ENCODE measurements at places on chromosomes 7 and 10. TPM values are rescaled to one million over a fixed set of nuclear protein-coding genes. Genes with fewer than 3 reads are reported as not detected.

GRCh38 chr7:65896279-65896870 is 23.5 kb downstream of the VKORC1L1 start:
- H3K27ac ChIP-seq: no peak overlapping the region
- no peaks in the 10 kb centered on the region for H3K36me3 ChIP-seq
- no peaks in the 10 kb centered on the region for H3K27me3 ChIP-seq

DNA sequence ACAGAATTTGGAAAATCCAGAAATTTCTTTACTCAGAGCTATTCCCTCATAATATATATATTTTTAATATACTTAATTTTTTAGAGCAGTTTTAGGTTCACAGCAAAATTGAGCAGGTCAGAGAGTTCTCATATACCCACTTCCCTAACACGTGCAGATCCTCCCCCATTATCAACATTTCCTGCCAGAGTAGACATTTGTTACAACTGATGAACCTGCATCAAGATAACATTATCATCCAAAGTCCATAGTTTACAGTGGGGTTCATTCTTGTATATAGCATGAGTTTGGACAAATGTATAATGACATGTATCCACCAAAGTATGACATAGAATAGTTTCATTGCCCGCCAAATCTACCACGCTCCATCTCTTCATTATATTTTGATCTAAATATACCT is 170.0 kb downstream of the PTEN start:
- no peak for DNase-seq
- H3K4me1 ChIP-seq: peaks cover 8% of the 10 kb centered on the region

DNA sequence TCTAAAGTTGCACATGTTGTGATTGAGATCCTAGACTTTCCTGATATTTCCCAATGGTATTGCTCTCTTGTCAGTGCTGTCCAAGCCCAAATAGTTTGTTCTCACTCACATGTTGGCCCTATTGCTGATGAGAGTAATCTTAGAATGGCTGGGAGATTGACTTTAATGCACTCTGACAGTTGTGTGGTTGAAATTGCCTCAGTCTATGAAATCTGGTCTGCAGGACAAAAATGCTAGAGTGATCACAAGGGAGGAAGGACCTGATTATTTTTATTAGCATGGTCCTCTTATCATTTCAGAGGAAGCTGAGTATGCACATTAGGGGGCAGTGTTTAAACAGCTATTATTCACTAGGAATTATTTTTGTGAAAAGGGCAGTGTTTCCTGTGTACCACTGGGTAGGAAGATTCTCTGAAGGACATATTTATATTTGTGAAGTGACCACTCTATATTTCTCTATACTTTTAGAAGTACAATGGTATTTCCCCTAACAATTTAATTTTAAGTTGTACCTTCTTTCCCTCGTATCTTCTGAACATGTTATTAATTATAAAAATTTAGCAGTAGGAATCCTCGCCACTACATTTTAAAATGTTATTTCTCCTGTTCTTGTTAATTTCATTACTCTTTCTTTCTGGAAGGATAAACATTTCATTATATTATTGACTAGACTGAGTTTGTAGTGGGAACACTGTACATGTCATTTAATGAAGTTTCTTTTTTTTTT is 64.4 kb downstream of the SUGCT start:
- peak; percentile 8 for DNase-seq
- H3K27ac ChIP-seq: no peak overlapping the region
- H3K27me3 ChIP-seq: no peaks in the 10 kb centered on the region
- no peaks in the 10 kb centered on the region for H3K36me3 ChIP-seq
- H3K4me3 ChIP-seq: no peak overlapping the region

GRCh38 chr7:143314127-143314526 is 1.8 kb upstream of the CLCN1 start:
- no peaks in the 10 kb centered on the region for H3K27me3 ChIP-seq
- no peak for DNase-seq
- no peak overlapping the region for H3K4me3 ChIP-seq
- H3K36me3 ChIP-seq: no peaks in the 10 kb centered on the region

DNA sequence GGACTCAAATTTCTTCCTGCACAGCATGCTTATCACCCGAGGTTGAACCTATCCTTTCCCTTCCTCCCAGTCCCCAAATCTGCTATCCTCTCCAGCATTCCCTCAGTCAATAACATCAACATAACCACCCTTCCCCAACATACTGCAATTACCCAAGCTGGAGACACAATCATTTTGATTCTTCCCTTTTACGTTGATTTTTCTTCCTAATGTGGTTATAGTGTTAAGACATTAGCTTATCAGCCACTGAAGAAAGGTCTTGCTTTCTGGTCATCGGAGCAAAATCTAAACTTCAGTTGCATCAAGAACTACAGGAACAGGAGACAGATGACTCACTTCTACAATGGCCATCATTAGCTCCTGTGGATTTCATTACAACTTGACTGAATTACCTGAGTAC is 3.5 kb upstream of the HBP1 start:
- H3K4me1 ChIP-seq: peaks cover 6% of the 10 kb centered on the region
- DNase-seq: no peak
- no peak overlapping the region for H3K4me3 ChIP-seq
- no peak overlapping the region for H3K27ac ChIP-seq

GRCh38 chr10:120541984-120542383 is 85.0 kb downstream of the PLPP4 start:
- no peaks in the 10 kb centered on the region for H3K36me3 ChIP-seq
- no peak overlapping the region for H3K27ac ChIP-seq
- no peaks in the 10 kb centered on the region for H3K4me1 ChIP-seq

DNA sequence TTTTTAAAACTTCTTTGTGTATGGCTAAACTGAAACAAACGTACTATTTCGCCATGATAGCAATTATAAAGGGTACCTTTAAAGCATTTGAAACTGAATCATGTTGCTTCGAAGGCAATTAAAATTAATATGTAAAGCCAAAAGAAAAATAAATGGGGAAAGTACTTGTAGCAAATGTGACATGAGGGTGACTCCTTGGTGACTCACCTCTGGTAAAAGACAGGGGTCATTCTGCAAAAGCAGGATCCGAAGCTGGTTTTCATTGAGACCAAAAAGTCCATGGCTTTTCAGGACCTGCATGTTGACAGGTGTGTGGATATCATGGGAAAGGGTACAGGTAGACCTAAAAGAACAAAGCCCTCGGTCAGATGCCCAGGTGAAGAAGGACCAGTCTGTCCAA is 1.5 kb downstream of the ZC3HAV1L start:
- H3K36me3 ChIP-seq: no peaks in the 10 kb centered on the region
- H3K4me1 ChIP-seq: peaks cover 8% of the 10 kb centered on the region
- no peaks in the 10 kb centered on the region for H3K27me3 ChIP-seq
- no peak overlapping the region for H3K4me3 ChIP-seq

DNA sequence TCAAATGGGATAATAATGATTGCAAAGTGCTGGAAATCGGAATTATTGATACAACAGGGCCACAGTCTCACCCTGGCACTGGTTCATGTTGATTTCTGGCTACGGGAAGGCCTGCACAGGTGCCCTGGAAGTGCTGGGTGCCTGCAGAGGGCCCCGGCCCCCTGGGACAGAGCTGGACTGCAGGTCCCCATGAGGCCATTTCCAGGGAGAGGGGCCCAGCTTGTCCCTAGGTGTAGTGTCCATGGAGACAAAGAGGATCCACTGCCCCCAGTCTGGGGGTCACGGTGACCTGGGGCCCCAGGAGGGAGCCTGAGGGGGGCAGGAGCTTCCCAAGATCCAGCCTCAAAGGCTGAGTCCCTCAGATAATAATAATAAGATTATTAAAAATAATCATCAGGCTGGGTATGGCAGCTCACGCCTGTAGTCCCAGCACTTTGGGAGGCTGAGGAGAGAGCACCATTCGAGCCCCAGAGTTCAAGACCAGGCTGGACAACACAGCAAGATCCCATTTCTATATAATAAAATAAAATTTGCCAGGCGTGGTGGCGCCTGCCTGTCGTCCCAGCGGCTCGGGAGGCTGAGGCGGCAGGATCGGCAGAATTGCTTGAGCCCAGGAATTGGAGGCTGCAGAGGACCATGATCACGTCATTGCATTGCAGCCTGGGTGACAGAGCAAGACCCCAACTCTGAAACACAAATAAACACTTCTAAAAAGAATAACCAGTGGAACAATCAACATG is 98.1 kb downstream of the MICALL2 start:
- no peaks in the 10 kb centered on the region for H3K27me3 ChIP-seq
- H3K36me3 ChIP-seq: no peaks in the 10 kb centered on the region
- no peak overlapping the region for H3K27ac ChIP-seq
- no peaks in the 10 kb centered on the region for H3K4me1 ChIP-seq

DNA sequence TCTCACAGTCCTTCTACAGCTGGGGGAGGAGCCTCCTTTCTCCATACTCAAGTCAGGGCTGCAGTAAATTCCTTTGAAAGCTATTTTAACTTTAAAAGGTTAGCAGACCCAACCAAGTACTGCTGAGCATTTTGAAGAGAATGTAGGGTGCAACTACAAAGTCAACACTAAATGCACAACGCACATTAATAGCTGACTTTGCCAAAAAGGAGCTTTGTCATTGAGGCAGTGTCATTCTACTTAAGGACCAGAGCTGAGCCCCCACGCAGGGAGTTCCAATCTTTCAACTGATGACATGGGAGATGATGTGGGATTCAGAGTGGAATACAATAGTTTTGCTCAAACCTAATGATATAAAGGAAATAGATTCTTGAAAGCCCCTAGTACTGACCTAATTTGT is 20.3 kb downstream of the TECTB start:
- H3K36me3 ChIP-seq: no peaks in the 10 kb centered on the region
- H3K4me3 ChIP-seq: no peak overlapping the region
- H3K27ac ChIP-seq: no peak overlapping the region
- H3K27me3 ChIP-seq: no peaks in the 10 kb centered on the region
- peaks cover 14% of the 10 kb centered on the region for H3K4me1 ChIP-seq
- no peak for DNase-seq

GRCh38 chr7:142864980-142865747 is 10.3 kb downstream of the EPHB6 start:
- no peak for DNase-seq
- no peaks in the 10 kb centered on the region for H3K27me3 ChIP-seq
- H3K4me3 ChIP-seq: no peak overlapping the region
- H3K36me3 ChIP-seq: no peaks in the 10 kb centered on the region

DNA sequence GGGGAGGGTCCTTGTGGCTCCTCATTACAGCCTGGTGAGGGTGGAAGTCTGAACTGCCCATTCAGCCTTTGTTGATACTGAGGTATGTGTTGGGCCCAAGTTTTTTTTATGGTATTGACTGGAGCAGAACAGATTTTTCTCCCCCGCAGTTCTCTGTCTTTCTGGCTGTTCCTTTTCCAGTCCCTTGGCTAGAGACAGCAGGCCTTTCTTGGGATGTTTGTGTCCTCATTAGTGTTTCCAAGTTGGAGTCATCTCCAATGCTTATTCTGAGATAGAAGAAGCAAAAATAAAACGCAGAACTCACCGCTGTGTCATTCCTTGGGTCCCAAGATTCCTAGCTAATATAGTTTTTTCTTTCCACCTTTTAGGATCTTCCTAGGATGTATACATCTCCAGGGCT is 193.3 kb downstream of the RAMP3 start:
- H3K27me3 ChIP-seq: no peaks in the 10 kb centered on the region
- no peak overlapping the region for H3K4me3 ChIP-seq
- peaks cover 6% of the 10 kb centered on the region for H3K4me1 ChIP-seq
- DNase-seq: no peak

The PHYHIPL gene
- 39.3 TPM for total RNA-seq

The GPR37 gene
- total RNA-seq: 8.8 TPM

The PLPP4 gene
- 3.4 TPM for total RNA-seq

The NODAL gene
- total RNA-seq: not detected

All from hepatocyte (in vitro differentiated cells).